ENCODE measurements at places on chromosomes 12 and 14.

DNA sequence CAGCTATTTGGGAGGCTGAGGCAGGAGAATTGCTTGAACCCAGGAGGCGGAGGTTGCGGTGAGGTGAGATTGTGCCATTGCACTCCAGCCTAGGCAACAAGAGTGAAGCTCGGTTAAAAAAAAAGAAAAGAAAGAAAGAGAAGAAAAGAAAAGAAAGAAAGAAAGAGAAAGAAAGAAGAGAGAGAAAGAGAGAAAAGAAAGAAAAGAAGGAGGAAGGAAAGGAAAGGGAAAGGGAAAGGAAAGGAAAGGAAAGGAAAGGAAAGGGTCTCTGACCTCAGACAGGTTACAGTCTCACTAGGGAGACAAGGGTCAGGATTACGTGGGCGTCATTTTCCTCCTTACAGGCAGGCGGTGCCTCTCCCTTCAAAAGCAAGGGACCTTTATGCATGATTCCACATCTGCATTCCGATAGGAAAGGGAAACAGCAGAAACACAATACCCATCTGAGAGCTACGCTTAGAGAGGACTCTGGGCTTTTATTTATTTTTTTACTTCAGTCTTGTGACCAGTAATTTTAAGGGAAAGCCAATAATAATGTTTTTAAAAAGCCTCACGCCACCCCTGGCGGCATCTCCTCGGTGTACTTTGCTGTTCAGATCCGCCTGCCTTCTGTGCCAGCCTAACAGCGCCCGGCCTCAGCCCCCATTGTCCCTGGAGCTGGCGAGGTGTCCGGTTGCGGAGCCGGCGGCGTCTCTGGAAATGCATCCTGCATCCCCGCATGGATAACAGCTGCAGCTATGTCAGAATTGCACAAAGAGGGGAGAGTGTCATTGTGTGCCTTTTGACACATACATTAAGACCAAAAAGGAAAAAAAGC is 945 bp upstream of the HIP1R start:
- DNase-seq: no peak

GRCh38 chr14:104142136-104142945 is 4.0 kb downstream of the KIF26A start:
- DNase-seq: no peak

DNA sequence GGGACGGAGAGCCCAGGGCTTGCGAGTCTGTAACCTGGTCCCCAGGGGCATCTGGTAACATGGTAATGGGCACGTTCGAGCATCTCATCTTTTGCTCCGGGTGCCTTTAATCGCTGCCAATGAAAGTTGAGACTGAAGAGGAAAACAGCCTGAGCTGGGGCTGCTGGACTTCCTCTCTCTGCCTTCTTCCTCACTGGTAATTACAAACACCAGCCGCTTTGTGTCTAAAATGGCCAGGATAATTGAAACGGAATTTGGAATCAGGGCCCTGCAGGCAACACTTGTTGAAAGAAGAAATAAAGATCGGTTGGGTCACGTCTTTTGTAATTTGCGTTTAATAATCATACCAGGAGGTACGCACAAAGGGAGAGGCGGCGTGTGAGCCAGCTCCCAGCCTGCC is 51.5 kb upstream of the GPATCH2L start:
- no peak for DNase-seq

DNA sequence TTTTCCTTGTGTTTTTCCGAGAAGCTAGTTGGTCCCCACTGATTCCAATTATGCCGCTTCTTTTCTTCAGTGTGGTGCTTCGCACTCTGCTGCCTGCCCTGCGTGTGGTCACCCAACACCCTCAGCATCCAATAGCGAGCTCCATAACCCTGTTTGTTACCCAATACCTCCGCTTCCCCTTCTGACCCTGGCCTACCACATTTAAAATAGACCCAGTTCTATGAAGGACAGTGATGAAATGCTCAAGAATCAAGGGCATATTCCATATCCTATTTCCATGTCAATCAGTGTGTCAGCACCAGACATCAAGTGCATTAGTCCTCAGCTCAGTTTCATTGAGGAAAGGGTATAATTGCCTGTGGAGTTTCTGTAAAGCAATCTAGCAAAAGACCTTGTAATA is 9.5 kb downstream of the NDRG2 start:
- no peak for DNase-seq

DNA sequence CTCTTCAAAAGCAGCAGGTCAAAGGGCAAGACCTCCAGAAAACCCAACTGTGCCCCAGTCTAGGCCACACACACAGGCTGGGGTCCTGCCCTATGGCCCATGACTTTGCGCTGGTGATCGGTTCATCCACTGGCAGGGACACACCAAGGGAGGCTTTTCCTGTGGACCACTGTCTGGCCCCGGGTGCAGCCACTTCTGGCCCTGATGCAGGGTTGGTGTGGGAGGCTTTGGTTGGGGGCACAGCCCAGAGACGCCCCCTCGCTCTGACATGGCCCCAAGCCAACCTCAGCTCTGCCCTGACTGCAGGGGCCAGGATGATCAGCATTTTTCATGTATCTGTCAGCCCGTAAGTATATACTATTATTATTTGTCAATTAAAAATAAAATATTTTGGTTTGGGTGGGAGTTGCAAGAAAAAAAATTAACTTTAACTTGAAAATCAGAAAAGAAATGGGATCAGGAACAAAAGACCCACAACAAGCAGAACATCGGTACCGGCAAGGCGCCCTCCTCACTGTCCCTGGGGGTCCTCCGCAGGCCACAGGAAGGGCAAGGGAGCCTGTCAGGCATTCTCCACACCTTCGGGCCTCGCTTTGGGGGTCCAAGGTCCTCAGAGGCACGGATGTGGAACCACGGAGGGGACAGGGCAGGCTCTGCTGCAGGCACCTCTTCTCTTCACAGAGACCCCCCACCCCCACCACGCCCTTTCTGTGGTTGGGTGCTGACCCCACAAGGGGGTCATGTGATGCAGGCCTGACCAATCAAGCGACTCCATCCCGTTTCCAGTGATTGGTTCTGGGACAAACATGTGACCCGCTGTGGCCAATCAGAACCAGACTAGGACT is 181.5 kb upstream of the SFSWAP start:
- DNase-seq: no peak

- peak; percentile 34 for DNase-seq
These were observed 2.5 kb upstream of the TEP1 start for GRCh38 chr14:20415782-20416206.

DNA sequence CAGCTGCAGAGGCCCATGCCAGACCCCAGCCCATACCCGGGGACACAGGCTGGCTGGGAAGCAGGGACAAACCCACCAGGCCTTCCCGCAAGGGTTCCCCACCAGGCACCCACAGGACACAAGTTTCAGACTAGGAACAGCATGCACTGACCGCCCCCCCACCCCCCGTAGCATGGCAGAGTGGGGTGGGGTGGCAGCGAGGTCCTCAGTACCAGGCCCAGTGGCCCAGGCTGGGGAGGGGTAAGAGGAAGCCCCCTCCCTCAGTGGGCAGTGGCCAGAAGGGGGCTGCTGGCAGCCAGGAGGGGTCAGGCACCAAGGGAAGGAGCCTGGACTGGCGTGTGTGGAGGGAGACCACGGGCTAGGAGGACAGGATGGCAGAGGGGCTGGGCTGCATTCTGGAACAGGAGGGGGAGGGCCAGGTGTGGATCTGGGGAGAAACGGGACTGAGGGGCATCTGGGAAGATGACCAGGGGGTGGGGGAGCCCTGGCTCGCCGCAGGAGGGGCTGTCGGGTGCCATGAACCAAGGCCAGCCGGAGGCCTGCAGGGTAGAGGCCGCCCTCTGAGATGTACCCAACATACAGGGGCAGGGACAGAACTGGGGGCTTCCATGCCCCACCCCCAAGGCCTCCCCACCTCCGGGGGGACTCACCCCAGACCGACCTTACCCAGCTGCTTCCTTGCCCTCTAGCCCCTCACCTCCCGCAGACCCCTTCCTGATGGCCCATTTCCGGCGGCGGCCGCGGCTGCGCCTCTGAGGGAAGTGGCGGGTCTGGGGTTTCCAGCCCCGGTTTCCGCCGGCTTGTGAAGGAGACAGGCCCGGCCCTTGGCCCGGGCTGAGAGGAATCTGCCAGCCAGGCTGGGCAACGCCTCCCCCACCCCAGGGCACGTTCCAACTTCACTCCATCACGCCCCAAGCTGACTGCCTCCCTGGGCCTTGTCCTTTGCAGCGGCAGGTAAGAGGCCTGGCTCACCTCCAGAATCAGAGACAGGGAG is 5.6 kb upstream of the JAG2 start:
- no peak for DNase-seq

DNA sequence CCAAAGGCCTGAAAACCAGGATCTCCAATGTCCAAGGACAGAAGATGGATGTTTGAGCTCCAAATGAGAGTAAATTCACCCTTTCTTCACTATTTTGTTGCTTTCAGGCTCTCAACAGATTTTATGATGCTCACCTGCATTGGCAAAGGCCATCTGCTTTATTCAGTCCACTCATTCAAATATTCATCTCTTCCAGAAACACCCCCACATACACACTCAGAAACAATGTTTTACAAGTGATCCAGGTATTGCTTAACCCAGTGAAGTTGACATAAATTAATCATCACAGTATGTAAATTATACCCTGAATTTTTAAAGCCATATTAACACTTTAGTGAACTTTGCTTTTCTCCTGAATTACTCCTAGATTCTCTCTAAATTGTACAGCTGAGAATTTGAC is 63.3 kb downstream of the DUSP6 start:
- no peak for DNase-seq

GRCh38 chr12:116458492-116458891 is 100.7 kb upstream of the MAP1LC3B2 start:
- DNase-seq: no peak

GRCh38 chr12:85955127-85955526 is 81.0 kb downstream of the NTS start:
- no peak for DNase-seq

DNA sequence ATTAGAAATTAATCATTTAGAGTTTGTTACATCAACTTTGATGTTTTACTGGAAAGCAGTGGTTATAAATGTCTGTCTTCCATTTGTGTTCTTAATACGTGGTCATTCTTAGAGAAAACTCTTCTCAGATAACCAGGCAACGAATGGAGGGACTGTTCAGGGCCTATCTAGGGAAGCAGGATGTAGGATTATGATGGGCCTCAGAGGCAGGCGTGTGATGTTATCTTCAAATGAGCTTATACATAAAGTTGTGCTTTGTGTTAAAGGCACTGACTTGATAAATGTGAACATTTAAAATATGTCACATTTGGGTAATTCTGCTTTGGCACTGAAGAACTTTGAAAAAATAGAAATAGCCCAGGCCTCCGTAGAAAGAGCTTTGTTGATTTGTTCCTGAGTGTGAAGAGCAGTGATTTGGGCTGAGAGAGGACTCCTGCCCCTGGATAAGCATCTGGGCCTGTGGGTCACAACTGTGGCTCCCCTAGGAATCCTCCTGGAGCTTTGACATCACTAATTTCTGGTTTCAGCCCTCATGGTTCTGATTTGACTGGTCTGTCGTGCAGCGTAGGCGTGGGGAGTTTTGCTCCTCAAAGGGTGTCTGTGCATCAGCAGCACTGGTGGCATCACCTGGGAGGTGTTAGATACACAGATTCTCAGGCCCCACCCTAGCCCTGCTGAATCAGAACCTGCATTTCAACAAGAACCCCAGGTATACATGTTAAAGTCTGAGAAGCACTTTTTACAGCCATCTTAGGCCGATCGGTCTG is 55.4 kb downstream of the SAMD4A start:
- peak; percentile 15 for DNase-seq

DNA sequence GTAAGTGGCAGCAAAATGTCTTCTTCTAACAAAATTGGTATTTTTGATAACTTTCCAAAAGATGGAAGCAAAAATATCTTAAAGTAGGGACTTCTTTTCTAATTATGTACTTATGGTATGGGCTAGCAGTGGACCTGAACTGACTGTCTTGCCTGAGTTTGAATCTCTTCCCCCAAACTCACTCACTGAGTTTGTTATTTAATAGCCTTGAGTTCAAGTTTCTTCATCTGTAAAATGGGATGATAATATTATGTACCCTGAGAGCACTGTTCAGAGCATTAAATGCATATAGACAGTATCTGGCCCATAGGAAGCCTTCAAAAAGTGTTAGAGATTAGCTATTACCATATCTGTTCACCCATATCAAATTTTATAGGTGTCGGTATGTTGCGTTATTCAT is 210.4 kb upstream of the NUDT4 start:
- no peak for DNase-seq

GRCh38 chr14:58353516-58354299 is 42.0 kb upstream of the TOMM20L start:
- DNase-seq: no peak

DNA sequence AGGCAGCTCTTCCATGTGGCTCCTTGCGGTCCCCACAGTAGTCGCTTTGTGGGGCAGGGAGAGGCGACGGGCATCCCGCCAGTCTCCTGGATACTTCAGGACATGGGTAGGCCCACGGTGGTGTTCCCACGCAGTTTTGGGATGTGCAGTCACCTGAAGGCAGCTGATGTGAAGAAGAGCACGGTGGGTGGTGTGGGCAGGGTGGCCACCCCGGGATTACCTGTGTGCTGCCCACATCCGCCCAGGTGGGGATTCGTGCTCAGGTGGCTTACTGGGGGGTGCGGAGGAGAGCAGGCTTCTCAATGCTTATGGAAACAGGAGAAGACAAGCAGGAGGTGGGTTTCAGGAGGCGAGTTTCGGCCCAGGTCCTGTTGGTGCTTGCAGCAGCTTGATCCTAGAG is 28.4 kb upstream of the TDRD9 start:
- no peak for DNase-seq

GRCh38 chr12:51949342-51950030 is 2.0 kb upstream of the ACVR1B start:
- no peak for DNase-seq

DNA sequence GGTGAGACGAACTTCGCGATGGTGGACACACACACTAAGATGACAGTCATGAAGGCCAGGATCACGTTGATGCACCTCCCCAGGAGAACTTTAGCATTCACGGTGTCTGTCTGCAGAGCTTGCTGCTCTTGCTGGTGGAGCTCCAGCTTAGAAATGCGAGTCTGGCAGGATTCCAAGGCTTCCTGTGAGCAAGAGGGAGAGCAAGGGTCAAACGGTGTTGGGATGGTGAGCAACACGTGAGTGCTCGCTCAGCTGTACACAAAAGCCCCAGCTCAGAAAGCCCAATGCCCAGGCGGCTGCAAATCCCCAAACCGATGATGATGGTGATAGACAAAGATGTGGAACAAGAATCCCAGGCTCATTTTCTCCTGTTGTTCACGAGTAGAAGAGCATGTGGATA is 78.8 kb downstream of the TMCC3 start:
- DNase-seq: no peak

- DNase-seq: no peak
These were observed 11.2 kb downstream of the OSBPL8 start for GRCh38 chr12:76548222-76548837.

Data from stimulated activated CD4-positive, alpha-beta T cell treated with anti-CD3 and anti-CD28 coated beads, Interleukin-1b, Interleukin-23, amount 100 ng/mL, for 4 hours (primary cell).